ENCODE measurements at places on chromosomes 2 and 18. TPM values are rescaled to one million over a fixed set of nuclear protein-coding genes. Genes with fewer than 3 reads are reported as not detected.

TMEM163 gene
- 1.3 TPM for total RNA-seq

IL18R1 gene
- total RNA-seq = 4.5 TPM

FSIP2 gene
- total RNA-seq = not detected

ARHGAP28 gene
- total RNA-seq = 1.1 TPM

ABCB6 gene
- total RNA-seq = 46.0 TPM

STARD6 gene
- total RNA-seq = not detected

COLEC12 gene
- total RNA-seq = 96.6 TPM

FER1L5 gene
- total RNA-seq = under 0.01 TPM

SERPINB4 gene
- not detected for total RNA-seq

B4GALT6 gene
- total RNA-seq = 2.0 TPM

COL3A1 gene
- total RNA-seq = 10,579 TPM

SRD5A2 gene
- not detected for total RNA-seq
